ENCODE measurements at places on chromosomes 16 and 17.
A peak's percentile ranks its signal among the peaks of the same experiment; 100 is the strongest.

- DNase-seq, result no peak
Measured at GRCh38 chr16:88428156-88428555, 24.9 kb upstream of the ZFPM1 start.

DNA sequence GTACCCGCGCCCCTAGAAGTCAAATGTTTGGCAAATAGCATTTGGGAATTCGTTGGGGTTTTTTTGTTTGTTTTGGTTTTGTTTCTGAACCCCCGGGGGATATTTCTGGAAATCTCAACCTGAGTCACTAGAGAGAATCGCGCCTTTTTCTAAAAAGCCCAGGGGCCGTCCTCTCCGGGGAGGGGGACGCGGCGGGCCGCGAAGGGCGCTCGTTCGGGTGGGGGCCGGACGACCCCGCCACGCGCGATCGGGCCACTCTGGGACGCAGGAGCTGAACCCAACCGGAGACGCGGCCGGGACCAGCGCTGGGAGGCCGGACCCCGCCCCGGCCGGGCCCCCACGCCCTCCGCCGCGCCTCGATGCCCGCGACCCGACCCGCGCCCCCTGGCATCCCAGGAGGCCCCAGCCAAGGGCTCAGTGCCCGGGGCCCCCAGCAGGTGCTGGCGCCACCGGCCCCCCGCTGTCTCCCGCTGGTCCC, 302 bp downstream of the LITAF start:
- no peak for DNase-seq

GRCh38 chr16:28874406-28874805, 3.9 kb upstream of the ATP2A1 start:
- DNase-seq, result no peak

DNA sequence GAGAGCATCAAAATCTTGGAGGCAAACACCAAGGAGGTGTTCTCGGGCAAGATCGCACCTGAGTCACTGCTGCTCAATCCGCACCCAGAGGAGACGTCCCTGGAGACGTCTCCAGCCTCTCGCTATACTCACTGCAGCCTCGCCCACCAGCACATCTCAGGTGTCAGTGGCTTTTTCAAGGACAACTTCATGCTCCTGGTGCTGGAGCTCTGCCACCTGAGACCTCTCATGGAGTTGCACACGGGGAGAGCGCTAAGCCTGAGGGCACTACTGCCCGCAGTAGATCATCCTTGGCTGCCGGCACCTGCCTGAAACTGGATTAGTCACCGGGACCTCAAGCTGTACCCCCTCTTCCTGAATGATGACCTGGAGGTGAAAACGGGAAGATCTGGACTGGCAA, 2.6 kb upstream of the MBTPS1 start:
- no peak for DNase-seq

DNA sequence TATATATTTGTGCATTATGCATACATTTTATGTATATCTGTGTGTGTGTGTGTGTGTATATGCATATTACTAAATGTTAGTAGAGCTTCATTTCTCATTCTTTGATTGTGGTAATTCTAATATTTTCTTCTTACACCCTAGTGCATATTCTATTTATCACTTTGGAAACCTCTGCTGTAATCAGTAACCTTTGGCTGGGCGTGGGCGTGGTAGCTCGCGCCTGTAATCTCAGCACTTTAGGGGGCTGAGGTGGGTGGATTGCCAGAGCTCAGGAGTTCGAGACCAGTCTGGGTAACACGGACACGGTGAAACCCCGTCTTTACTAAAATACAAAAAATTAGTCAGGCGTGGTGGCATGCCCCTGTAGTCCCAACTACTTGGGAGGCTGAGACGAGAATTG, 26.9 kb downstream of the CPSF4L start:
- DNase-seq, result no peak

DNA sequence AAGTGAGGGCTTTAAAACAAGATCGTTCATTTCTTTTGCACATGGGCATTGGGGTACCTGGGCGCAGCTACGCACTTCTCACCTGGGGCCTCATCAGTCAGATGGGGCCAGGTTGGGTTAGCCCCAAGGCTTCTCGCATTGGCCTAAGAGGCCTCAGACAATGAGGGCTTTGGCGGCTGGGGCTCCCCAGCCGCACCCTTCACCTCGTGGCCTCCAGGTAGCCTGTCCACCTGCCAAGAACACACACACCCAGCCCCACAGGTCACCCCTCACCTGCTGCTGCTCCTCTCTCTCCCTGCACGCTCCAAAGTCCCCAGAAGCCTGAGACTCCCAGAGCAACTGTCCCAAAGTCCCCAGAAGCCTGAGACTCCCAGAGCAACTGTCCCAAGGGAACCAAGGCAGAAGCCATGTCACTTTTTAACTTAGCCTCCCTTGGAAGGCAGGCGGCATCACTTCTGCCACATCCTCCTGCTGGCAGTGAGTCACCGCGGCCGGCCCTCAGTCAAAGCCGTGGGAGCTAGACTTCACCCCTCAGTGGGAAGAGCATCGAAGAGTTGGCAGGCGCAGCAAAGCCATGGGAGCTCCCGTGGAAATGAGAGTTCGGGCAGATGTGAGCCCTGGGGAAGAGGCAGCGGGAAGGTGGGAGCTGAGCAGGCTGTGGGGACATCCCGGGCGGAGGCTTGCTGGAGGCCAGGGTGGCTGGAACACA, 78.9 kb upstream of the PLCG2 start:
- DNase-seq, result no peak

GRCh38 chr16:68517606-68518166, 21.4 kb upstream of the ZFP90 start:
- peak; percentile 23 for DNase-seq

DNA sequence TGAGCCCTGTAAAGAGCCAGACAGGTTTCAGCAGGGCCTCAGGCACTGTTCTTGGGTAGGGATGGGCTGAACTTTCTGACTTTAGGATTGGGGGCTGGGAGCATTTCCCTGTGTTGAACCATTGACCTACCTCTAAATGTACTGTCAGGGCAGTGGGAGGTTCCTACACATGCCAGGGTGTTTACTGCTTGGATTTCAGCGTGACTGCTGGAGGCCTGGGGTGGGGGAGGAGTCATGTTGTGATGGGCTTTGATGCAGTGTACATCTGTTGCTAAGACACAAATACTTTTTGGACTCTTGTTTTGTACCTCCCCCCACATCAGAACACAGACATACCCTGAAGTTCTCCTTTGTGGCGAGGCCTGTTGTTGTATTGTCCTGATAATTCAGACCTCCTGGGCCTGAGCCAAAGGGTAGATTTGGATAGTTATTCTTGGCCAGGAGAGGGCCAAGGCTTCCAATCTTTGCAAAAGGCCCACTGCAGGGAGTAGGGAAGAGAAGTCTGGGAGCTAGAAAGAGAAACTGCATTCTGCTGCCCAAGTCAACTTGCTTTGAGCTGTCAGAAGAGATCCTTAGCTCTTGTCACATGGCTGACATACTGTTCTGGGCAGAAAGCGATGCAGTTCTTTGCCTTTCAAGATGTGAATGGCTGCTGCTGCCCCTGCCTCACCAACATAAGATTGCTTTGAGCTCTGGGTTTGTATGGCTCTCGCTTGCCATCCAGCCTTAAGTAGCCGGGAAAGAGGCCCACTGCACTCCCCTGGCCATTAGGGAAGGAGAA, 3.7 kb downstream of the NFE2L1 start:
- DNase-seq, result no peak

DNA sequence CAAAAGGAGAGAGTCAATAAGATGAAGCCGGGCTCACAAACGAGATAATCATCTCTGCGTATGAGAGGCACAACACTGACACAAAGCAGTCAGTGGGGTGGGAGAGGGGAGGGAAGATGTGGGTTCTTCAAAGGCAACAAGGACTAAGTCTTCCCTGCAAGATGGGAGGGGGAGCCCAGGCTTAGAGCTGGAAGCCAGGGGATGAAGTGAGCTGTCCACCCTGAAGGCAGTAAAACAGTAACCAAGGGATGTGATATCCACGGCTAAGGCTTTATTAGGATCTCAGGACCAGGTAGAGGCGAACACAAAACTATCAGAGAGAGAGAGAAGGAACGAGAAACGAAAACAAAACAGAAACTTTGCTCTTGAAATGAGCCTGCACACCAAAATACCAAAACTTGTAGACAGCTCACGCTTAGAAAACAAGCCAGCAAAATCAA, 115.9 kb downstream of the DYNLRB2 start:
- DNase-seq, result no peak

- DNase-seq, result no peak
Measured at GRCh38 chr16:3789375-3790099, 72.2 kb upstream of the TRAP1 start.

GRCh38 chr16:24511174-24511573, 28.2 kb upstream of the RBBP6 start:
- DNase-seq, result no peak

- DNase-seq, result no peak
Measured at GRCh38 chr16:47053895-47054294, 80.4 kb upstream of the DNAJA2 start.

- DNase-seq, result no peak
Measured at GRCh38 chr16:74679983-74680382, 13.3 kb upstream of the RFWD3 start.

- peak; percentile 54 for DNase-seq
Measured at GRCh38 chr17:81867170-81867990, 3.8 kb downstream of the ARHGDIA start.

DNA sequence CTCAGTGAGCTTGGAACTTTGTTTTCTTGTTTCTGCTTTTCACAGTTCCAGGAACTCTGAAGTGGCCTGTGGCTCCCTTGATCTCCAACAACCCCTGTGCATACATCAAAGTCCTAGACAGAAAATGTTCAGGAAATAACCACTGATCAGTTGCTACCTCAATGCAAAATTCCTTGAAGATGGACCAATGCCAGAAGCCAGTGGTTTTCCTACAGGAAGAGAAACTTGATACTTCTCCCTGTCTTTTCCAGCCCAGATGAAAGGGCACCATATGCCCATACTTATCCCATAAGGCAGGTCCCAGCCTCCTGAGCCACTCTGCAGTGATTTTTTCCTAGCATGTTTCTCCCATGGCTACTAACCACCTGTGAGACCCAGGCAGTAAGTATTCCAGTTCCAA, 12.3 kb upstream of the CDRT4 start:
- DNase-seq, result no peak

GRCh38 chr16:586047-586644, 3.7 kb upstream of the RAB40C start:
- no peak for DNase-seq

GRCh38 chr17:13640551-13640950, 38.8 kb upstream of the HS3ST3A1 start:
- no peak for DNase-seq

GRCh38 chr17:28078341-28079229, 36.1 kb downstream of the NLK start:
- no peak for DNase-seq

DNA sequence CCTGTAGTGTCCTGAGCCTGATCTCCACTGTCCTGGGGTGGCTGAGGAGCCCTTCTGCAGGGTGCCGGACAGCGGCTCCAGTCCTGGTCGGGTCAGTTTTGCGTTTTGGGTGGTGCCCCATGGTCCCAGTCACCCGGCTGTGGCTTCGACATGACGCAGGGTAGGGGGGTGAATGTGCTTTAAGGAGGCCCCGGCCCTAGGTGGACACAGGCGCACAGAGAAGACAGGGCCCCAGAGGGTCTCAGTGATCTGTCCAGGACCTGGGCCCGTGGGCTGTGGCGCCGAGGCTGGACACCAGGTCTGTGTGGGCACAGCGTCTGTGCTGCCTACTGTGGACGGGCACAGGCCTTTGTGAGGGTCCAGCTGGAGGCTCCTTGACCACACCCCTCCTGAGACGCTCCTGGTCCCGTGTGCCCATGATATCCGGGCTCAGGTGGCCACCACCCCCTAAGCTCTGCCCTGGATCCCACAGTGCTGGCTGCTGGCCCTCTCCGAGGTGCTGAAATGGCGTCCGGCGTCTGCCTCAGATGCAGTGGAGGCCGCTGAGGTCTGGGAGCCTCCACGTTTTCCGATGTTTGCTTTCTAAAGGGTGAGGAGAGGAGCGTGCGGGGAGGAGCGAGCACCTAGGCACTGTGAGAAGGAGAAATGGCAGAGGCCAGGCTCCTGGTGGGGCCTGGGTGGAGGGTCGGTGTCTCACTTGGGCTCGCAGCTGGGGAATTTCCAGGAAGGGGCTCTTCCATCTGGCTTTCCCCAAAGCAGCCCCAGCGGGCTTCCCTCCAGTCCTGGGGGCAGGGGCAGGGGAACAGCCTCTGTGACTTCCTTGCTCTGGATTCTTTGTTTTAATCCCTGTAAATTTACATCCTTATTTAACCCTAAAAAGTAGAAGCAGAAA, 56.1 kb upstream of the ACSF3 start:
- no peak for DNase-seq

- DNase-seq, result no peak
Measured at GRCh38 chr16:60905811-60906210, 1130.4 kb downstream of the CDH8 start.

- DNase-seq, result no peak
Measured at GRCh38 chr16:79849119-79849518, 248.6 kb upstream of the MAF start.

GRCh38 chr17:2695243-2695960, 16.2 kb downstream of the CLUH start:
- no peak for DNase-seq

- DNase-seq, result no peak
Measured at GRCh38 chr16:11547118-11547916, 39.4 kb downstream of the LITAF start.

- no peak for DNase-seq
Measured at GRCh38 chr16:49489686-49490320, 116.2 kb downstream of the C16orf78 start.

DNA sequence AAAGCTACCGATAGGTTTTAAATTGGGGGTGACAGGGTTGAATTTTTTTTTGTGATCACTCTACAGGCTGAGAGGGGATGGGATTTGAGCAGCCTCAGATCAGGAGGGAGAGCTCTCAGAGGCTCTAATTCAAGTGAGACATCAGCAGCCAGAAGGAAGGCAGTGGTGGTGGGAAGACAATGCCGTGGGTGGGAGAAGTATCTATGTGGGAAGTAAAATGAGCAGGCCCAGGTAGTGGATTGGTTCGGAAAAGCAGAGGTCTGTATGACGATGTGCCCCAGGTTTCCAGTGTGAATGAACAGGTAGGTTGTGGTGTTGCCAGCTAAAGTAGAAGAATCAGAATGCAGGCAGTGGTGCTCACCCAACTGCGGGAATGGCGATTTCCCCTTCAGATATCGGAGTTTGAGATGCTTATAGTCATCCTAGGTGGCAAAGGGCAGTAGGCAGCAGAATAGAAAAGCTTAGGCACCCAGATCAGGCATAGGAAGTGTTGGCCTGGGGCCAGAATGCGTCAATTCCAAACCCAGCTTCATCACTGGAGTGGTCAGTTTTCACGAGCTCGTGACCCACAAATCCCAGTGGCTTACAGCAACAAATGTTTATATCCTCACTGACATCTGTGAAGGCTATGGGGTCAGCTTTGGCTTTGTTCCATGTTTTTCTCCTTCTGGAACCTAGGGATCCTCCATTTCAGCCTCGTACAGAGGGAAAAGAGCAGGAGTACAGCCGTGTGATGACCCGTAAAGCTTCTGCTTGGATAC, 24.0 kb downstream of the MEOX1 start:
- no peak for DNase-seq
